Stimulated activated CD8-positive, alpha-beta memory T cell treated with anti-CD3 and anti-CD28 coated beads, Interleukin-2, amount 100 ng/mL, for 48 hours (primary cell): ENCODE measurements at places on chromosomes 2 and 18.

DNA sequence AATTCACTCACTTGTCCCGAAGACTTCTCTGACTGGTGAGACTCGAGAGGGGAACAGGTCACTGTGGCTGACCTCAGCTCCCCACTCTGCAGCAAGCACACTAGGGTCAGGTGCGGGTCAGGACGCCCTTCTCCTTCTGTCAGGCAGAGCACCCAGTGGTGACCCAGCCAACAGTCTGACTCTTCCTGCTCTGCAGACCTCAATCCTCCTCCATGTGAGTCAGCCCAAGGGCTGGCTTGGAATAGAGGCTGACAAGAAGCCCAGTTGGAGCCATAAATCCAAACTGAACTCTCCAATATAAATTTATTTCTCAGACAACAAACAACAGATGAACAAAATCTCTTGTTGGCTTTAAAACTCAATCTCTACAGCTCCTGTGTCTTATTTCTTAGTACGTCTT lies 253.1 kb downstream of the SH3BP4 start:
- DNase-seq: no peak

GRCh38 chr2:239553376-239554000 lies 152.7 kb upstream of the HDAC4 start:
- DNase-seq: no peak

GRCh38 chr2:141329964-141330363 lies 800.9 kb downstream of the LRP1B start:
- no peak for DNase-seq

DNA sequence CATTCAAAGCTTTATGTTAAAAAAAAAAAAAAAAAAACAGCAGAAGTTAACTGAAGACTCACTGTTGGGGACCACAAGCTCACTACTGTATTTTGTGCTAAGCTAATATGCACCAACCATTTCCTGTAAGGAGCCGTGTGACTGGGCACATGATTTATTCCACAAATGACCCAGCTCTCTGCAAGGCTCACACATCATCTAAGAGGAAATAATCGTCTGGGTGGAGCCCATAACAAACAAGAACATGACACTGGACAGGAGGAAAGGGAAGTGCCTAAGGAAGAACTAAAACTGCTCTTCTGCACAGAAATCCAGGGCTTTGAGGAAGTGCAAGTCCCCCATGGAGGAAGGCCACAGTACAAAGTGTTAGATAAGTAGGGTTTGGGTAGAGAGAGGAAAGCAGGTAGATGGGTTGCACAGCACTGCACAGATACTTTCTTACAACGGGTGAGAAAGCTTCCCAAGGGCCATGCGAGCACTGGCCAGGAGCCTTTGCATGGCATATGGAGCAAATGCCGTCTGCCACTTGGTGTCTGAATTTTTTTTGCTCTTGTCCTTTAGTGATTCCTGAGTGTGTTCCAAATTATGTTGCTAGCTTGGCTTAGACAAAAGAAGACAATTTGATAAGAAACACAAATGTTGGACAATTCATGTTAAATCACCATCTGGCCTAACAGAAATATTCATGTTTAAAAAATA lies 24.4 kb downstream of the NFE2L2 start:
- no peak for DNase-seq

DNA sequence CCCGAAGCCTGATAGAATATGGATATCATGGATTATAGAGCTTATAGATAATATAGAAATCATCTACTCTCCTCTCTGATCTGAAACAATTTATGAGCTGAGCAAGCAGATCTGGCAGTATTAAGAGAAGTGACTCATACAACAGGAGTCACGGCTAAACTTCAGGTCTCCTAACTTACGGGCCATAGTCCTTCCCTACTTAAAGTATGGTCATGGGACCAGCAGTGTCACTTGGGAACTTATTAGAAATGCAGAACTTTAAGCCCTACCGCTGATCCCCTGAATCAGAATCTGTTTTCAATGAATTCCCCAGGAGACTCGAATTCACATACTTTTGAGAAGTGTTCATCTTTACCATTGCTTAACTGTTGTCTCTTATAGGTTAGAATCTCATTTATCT lies 195.7 kb upstream of the FANCL start:
- no peak for DNase-seq

DNA sequence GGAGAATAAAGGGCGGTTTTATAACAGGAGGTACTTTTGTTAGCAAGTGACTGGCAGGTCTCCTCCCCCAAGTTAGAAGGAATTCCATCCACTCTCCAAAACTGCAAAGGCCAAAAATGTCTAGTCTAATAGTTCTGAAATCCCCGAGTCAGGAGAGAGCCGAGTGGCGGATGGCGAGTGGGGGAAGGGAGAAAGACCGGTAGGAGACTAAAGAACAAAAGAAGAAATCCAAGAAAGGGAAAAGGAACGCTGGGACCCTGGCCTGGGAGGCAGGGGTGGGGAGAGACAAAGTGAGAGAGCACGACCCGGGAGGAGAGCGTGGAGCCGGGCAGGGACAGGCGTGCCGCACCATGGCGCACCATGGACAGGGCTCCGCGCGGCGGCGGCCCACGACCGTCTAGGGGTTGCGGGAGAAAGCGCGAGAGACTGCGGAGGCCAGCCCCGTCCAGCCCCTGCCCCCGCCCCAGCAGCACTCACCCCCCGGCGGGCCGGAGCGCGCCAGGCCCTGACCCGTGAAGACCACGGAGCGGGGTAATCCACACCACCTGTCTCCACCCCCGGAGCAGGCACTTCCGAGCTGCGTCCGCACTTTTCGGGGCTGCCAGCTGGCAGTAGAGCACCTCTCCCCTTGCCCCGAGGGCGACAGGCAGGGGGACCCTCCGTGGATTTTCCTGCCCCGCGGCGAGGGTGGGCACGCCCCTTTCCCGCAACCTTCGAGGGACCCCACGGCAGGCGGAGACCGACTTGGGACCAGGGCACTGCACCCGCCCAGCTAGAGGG lies 1.6 kb downstream of the CDH2 start:
- DNase-seq: no peak

- no peak for DNase-seq
These were observed 4.6 kb downstream of the B3GNT7 start for GRCh38 chr2:231399853-231400680.

DNA sequence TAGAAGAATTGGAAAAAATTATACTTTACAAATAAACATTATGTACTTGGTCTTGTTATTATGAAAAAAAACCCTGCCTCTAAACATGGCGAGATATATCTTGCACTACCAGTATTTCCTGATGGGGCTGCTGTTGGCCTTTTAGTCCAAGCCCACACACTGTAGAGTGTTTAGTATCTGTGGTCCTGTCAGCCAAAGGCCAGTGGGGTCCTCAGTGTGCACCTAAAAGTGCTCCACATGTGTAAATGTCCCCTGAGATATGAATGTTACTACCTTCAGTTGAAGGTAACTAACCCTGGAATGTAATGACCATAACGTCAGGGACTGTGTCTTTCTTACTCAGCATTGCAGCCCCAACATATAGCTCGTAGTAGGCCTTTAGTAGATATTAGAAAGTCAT lies 71.1 kb upstream of the HK2 start:
- no peak for DNase-seq

GRCh38 chr18:9742524-9743131 lies 34.5 kb downstream of the RAB31 start:
- no peak for DNase-seq

- no peak for DNase-seq
These were observed 912.8 kb downstream of the NRXN1 start for GRCh38 chr2:50118905-50119702.

DNA sequence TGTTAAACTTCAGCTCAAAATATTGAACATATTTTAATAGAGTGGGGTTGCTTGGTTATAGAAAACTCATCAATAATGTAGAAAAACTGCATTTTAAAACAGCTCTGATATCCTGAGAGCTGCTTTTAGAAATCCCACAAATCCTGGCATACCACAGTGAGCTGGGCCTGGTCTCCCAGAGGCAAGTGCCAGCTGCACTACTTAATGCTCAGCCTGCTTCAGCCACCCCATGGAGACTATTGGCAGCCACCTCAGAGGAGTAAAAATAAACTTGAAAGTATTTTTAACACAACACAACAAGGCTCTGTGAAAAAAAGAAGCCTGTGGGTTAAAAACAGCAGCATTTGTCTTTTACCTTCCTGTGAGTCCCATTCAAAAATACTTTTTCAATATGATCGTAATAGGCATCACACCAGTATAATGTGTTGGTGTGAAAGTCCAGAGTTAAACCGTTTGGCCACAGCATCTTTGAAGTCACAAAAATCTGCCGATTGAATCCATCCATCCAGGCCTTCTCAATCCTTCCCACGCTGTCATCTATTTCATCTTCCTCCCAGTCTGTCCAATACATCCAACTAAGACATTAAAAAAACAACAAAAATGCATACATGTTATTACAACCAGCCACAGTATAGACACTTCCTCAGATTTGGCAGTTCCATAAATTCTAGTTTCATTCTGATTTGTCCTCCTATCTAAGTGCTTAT lies 1115.3 kb downstream of the LRP1B start:
- no peak for DNase-seq

DNA sequence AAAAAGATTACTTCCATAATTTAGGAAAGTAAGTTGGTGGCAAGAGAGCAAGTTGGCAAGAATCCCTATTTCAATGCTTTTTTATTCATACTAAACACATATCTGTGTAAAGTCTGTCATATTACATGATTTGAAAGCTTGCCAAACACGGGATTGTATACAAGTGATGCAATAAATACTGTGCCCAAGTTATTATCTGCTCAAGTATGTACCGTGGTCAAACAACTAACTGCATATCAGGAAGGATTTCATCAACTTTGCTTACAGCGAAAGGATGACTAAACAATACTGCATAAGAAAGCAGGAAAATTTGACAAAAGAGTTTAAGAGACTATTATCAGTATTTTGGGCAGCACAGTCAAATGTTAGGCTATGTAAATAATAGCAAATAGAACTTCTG lies 69.6 kb upstream of the SCN1A start:
- no peak for DNase-seq

DNA sequence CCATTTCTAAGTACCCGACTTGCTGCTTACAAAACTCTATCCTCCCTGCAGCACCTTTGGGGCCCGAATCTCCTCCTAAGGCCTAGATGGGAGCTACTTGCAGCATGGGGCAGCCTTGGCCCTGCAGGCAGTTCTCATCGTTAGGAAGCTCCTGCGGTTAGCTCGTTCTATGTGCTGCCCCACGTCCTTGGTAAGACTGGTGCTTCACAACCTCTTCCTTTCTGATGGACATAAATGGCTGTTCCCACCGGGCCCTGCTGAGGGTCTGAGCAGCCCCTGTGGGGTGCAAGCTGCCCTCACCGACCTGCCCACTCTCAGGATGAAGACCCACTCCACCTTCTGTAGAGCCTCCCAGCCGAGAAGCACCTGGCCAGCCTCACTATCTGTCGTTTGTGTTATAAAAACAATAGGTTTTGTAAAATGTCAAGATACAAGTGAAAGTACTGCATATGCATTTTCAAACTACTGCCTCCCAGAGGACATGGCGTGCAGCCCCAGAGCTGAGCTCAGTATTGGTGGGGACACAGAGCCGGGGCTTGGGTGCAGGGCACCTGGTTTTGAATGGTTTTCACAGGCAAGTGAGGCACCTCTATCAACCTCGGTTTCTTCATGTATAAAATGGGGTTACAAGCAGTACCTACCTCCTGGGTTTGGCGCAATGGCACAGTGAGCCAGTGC lies 19.4 kb downstream of the OTOF start:
- DNase-seq: no peak

- no peak for DNase-seq
These were observed 19.7 kb downstream of the CYRIA start for GRCh38 chr2:16645775-16646559.

DNA sequence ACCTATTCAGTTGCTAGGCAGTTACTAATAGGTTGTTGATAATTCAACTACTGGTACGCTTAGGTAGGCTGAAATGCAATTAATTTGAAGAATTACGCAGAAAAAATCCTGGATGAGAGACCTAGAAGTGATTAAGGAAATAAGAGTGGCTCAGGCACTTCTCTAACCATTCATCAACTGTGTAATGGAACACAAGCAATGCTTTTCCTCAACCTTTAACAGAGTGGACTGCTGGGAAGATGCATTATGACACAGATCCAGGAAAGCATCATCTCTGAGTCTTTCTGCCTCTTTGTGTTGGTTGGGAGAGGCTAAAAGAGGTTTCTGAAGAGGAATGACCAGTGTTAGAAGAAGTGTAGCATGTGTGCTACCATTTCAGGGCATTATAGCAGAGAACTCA lies 992.2 kb downstream of the TSN start:
- DNase-seq: no peak

DNA sequence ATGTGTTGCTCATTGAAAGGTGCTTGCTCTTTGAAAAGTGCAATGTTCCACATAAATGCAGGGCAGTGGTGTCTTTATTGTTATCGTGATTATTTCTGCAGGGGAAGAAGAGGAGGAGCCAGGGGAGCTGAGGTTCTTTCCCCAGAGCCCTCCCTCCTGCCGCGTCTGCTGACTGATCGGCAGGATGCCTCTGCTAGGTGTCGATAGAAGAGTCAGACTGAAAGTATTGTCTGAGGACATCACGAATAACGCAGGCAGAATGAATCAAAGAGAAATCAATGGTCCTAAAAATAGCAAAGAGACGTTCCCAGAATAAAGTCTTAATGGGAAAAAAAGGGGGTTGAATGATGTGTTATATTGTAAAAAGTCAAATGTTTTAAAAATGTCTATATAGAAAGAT lies 47.4 kb upstream of the SIX3 start:
- no peak for DNase-seq

DNA sequence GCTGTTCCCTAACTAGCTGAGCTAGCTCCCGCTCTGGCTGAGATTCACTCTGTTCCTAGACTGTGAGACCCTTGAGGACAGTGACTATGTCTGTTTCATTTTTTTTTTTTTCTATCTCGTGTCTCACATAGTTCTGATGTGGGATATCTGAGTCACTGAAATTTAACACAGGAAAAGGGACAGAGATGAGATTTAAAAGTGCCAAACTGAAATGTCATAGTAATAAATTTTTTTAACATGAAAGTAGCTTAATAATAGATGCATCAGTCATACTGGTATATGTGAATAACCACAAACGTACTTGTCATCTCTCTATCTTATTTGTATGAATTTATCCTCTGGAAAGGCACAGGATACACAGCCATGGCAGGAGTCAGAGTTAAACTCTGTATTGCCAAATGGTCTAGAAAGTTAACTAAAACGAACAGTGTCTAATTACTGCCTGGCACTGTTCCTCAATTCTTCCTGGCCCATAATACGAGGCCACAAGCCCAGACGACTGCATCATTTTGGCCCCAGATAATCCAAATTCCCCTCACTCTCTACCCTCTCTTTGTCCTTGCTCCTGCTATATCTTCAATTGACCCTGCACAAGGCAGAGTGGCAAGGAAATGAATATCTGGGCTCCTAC lies 87.5 kb downstream of the SATB2 start:
- DNase-seq: no peak

DNA sequence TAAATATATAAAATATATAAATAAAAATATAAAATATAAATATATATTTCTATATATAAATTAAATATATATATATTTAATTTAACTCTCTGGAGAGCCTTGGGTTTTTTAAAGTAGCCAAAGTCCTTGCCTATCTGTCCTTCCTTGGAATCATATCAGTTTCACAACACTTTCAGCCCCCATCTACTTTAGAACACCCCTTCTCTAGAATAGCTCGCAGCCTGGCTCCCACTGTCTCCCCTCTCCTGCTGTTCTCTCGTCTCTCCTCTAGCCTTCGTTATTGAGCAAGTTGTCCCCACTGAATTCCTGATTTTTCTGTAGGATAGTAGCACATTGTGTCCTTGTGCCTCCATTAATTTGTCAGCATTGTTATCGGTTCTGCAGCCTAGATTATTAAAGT lies 677.0 kb downstream of the RNF144A start:
- no peak for DNase-seq
